NCI-H187 (cell line): ENCODE measurements at places on chromosomes 16 and 17.
A peak's percentile ranks its signal among the peaks of the same experiment; 100 is the strongest.

- DNase-seq: no peak
These were observed 36.4 kb downstream of the HSD17B2 start for GRCh38 chr16:82071421-82071820.

DNA sequence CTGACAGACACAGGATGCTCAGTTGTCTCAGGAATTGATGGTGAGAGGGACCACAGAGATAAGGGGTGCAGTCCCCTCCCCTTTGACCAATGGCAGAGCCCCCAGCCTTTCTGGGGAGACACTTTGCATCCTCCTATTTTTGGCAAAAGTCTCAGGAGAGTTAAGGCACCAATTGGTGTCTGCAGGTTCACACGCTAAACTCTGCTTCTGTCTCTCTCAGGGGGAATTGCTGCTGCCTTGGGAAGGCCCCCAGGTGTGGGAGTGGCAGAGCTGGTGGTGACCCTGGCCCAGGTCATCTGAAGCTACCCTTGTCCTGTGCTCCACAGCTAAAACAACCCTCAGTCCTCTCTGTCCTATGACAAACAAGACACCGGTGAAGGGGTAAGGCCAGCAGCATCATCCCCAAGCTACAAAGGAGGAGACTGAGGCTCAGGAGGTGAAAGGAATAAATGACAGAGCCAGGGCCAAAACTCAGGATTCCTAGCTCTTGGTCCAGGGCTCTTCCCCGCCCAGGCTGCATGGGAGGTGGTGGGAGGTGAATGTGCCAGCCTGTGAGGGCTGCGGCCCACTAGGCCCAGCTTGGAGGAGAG is 20.3 kb downstream of the OSBPL7 start:
- no peak for DNase-seq

GRCh38 chr17:7862692-7863437 is 5.1 kb downstream of the CYB5D1 start:
- DNase-seq: no peak

DNA sequence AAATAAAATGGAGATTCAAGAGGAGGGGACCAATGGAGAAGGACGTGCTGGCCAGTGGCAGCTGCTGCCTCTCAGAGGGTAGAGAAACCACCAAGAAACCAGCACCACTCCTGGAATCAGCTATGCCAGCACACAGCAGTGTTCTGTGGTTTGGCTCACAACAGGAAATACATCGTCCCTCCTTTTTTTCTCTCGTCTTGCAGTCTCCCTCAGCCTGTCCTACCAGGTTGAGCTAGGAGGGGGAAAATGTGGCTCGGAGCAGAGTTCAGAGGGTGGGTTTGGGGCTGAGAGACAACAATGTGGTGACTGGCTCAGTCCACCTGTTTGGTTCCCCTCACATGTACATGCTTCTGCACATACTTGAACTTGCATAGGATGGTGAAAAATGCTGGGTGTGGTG is 19.9 kb upstream of the SLC16A5 start:
- DNase-seq: no peak

- no peak for DNase-seq
These were observed 178.7 kb downstream of the SNX29 start for GRCh38 chr16:12155235-12155634.

DNA sequence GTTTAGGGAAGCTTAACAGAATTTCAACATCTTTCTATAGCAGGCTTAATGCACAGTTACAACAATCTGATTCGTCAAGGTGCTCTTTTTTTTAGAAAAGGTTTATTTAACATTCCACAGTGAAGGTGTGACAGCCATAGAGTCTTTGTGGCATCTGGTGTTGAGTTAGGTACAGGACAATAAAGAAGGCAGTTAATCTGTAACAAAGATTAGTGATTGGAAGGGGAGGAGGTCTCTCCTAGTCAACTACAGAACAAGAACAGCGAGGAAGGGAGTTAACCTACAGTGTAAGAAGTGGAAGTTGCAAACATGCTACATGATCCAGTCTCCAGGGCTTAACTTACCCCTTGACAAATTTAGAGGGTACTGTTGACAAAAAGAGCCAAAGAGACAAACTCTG is 3.0 kb upstream of the ZDHHC7 start:
- no peak for DNase-seq

GRCh38 chr16:70738083-70738977 is 52.5 kb upstream of the MTSS2 start:
- DNase-seq: no peak

DNA sequence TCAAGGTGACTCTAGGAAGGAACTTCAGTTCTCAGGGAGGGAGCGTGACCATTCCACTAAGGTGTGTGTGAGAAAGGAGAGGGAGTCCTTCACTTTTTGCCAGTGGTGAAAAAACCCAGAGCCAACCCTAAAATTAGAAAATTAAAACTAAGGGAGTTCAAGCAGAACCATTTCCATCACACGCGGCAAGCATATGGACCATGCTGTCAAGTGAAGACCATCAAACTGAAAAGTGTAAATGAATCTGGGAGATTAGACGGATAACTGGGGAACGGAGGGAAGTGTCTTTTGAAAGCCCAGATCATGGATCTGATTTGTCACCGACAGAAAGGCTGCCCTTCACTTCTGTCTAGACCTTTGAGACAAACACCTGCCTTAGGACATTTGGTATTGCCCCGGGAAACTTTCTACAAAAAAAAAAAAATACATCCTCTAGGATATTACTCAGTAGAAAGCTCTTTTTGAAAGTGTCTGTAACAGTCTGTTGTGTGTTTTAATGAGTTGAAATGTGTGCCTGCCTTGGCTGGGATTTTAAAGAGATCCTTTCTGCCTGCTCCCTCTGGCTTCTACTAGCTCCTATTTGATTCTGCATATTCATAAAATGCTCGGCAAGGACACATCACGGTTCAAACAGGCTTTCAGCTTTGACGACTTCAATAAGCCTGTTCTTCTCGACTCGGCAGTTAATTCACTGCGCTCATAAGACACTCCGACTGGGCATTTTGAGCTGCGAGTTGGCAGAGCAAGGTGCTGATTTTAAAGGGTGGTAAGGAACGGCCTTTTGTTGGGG is 81.4 kb upstream of the ERCC4 start:
- no peak for DNase-seq

GRCh38 chr16:1300664-1301476 is 8.6 kb upstream of the UBE2I start:
- DNase-seq: peak; percentile 62

- no peak for DNase-seq
These were observed 48.2 kb upstream of the MEIOC start for GRCh38 chr17:44607836-44608690.

DNA sequence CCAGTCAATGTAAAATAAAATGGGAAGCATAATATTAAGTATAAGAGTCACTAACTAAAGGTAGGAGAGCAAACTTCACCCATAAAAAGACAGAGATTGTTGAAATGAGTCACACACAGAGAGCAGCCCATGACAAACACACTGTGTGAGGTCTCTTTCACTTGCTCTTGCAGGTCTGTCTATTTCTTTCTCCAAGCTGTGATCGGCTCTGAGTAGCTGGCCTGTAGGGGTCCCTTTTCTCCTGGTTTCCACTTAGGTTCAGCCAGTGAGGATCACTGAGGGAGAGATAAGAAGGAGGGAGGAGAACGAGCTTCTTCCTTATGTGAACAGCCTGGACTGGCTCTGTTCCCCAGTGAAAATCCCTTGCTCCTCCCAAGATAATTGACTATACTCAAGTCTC is 133.7 kb upstream of the HS3ST3A1 start:
- no peak for DNase-seq

DNA sequence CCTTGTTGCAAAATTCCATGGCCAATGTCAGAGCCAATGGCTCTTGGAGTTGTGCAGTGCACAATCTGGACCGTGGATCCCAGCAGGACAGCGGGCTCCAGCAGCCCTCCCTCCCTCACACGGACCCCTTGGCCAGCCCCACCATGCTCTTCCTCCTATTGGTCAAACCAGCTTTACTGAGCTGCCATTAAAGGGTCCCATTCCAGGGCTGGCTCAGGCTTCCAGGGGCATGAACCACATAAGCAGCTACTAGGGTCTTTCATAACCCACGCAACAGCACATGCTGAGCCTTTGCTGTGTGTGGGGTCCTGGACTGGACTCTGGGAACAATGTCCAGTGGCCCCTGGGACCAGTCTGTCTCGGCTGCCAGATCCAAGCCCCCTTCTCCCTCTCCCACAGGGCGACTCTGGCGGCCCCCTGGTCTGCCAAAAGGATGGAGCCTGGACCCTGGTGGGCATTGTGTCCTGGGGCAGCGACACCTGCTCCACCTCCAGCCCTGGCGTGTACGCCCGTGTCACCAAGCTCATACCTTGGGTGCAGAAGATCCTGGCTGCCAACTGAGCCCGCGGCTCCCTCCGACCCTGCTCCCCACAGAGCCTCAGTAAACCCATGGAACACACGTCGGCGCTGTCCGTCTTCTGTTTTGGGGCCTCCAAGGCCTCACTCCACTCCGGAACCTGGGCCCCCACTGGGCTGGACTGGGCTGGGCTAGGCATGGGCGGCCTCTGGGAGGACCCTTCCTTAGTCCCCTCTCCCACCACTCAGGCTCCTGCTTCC is 5.7 kb downstream of the CTRB1 start:
- DNase-seq: no peak

GRCh38 chr16:59591480-59591879 is 857.4 kb upstream of the GOT2 start:
- DNase-seq: no peak

- DNase-seq: no peak
These were observed 16.8 kb downstream of the G6PC3 start for GRCh38 chr17:44087319-44087718.

GRCh38 chr16:86529160-86529559 is 18.8 kb downstream of the FOXF1 start:
- DNase-seq: no peak

- no peak for DNase-seq
These were observed 2.2 kb downstream of the ARHGEF15 start for GRCh38 chr17:8312251-8312650.

GRCh38 chr17:56699186-56699894 is 105.8 kb downstream of the NOG start:
- DNase-seq: no peak

DNA sequence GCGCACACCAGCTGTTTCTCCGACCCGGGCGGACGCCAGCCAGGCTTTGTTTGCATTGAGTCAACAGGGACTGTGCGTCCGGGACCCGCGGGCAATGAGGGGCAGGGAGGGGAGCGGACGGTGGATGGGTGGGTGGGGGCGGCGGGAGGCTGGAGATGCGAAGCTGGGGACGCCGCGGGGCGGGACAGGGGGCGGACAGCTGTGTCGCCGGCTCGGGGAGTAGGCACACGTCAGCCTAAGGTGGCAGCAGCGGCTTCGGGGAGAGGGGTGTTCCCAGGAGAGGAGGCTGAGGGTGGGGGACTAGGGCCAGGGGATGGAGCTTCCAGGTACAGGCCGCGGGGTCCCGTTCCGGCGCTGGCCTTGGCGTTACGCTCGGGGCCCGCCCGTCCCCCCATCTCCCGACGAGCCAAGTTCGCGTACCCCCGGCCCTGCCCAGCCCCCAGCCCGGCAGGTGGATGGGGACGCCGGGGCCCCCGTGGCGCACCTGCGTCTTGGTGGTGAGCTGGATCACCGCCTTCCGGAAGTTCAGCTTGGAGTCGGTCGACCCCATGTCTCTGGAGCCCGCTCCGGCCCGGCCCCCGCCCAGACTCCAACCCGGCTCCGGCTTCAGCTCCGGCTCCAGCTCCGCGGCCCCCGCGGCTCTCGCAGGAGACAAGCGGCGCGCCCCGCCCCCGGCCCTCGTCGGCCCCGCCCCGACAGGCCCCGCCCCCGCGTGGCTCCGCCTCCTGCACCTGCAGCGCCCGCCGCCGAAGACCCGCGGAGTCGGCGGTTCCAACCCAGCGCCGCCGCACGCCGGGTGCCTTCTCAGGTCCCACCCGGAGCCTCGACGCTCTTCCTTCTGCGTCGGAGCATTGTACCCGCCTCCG is at the start of gene HID1:
Gene HID1, minus strand, starts transcription at position 653 of the 866 bp plus-strand sequence. Its CDS starts 103 bp downstream, at position 550.
- peak; percentile 19 for DNase-seq

- no peak for DNase-seq
These were observed 22.0 kb downstream of the TEX14 start for GRCh38 chr17:58669853-58670252.

DNA sequence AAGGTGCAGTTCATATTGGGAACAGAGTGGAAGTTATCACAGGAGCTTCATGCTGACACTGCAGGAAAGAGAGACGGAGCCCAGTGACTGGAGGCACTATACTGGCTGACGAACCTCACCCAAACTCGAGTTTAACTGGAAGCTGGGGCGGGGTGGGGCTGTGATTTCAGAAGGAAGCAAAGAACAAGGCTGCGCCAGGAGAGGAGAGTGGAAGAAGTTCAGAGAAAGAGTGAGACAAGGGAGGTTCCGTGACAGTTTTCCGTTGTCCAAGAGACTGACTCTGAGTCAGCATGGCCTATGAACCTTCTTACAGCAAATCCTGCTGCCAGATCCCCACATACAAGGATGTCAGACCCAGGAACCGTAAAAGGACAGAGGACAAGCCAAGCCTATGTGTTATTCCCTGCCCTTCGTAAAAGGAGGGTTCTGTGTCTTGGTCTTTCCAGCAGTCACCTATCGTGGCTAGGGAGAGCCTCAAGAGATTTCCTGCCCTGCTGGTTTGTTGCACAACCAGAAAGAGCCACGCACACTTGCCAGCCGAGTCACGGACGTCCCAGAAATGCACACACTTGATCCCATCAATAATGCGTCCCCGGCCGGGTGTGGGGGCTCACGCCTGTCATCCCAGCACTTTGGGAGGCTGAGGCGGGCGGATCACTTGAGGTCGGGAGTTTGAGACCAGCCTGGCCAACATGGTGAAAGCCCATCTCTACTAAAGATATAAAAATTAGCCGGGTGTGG is 5.1 kb downstream of the PITPNA start:
- no peak for DNase-seq

DNA sequence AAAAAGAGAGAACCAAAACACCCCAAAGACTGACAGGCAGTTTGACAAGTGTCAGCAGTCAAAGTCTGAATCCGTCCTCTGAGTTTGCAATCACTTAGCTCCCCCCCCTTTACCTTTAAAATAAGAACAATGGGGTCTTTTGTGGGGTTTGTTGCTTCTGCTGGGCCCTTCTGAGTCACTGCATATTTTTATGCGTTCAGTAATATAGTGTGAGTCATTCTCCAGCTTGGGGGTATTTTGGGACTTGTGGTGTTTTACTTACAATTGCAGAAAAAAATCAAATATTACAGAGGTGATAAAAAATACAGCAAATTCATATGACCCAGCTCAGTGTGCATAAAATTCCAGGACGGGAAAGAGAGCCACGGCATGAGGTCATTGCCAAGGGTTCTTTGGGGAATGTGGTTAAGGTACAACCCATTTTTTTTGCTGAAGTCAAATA is 120.1 kb downstream of the CYLD start:
- no peak for DNase-seq

GRCh38 chr16:11603331-11603750 is 16.6 kb upstream of the LITAF start:
- DNase-seq: no peak

DNA sequence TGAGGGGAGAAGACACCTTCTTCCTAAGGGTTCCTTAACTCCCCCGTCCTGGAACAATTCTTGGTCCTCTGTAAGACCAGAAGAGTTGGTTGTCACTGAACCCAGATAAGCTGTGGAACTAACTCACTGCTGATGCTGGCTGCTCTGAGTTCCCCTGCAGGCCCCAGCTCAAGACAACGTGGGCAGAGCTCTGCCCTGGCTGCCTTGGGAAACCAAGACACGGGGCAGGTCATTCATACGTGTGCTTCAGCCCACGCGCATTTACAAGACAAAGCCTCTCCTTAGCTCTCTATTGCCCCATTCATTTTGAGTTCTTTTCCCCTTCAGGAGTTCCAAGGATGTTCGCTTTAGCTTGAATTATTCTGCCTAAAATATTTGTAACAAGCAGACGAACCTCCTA is 3.4 kb upstream of the NAT9 start:
- no peak for DNase-seq

- DNase-seq: no peak
These were observed 86.1 kb downstream of the NPIPB11 start for GRCh38 chr16:29320274-29320999.
